Neural progenitor cell (in vitro differentiated cells): ENCODE measurements at places on chromosomes 6 and 20.

DNA sequence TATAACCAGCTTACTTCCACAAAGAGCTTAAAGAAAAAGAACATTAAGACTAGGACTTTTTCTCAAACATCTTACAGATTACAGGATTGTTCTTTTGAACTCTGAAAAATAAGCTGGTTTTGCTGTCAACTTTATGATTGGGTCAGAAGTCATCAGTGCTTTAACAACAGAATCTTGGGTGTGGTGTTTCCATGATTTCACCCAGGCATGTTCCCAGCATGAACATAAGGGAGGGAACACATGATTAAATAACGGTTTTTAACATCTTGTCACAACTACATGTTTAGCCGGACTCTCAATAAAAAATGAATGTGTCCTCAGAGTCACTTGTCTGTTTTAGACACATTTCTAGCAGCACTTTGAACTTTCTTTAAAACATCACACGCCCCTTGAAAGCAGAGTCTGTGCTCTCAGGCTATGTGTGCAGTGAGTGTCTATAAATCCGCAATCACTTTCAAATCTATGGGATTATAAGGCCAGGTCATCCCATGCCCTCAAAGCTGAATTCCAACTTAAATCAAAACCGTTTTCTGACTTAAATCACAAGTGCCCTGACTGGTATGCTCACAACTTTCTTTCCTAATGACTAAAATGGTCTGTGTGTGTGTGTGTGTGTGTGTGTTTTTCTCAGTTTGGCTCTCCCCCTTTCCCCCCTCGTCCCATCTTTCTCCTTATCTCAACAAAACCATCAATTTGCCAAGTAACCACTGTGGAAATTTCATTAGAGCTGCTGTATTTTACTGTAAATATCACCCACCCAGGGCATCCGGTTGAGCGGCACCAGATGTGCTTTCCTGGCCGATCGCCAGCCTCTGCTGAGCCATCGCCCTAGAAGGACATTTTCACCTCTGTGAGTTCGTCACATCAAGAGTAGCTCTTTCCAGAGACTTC lies 216.8 kb upstream of the DTNBP1 start:
- no peak for DNase-seq

- DNase-seq: no peak
Observed at GRCh38 chr6:29989211-29989610, 46.9 kb downstream of the HLA-A start.

GRCh38 chr20:58372806-58373205 lies 16.2 kb upstream of the VAPB start:
- DNase-seq: peak; percentile 76

DNA sequence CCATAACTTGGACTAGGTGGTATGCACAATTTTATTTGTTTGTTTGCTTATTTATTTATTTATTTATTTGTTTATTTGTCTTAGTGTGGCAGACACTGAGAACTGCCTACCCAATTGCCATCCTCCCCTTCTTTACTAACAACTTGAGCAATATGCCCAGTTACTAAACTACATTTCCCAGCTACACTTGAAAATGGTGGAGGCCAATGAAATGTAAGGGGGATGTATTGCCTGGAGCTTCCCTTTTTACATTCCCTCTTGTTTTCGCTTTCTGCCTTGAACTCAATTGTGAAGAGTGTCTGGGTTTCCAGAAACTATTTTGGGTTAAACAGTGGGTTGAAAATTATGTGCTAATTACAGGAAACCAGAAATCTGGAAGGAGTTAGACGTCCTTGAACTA lies 152.7 kb upstream of the FKBP1C start:
- no peak for DNase-seq

GRCh38 chr6:37025621-37026466 lies 20.4 kb downstream of the FGD2 start:
- DNase-seq: no peak

DNA sequence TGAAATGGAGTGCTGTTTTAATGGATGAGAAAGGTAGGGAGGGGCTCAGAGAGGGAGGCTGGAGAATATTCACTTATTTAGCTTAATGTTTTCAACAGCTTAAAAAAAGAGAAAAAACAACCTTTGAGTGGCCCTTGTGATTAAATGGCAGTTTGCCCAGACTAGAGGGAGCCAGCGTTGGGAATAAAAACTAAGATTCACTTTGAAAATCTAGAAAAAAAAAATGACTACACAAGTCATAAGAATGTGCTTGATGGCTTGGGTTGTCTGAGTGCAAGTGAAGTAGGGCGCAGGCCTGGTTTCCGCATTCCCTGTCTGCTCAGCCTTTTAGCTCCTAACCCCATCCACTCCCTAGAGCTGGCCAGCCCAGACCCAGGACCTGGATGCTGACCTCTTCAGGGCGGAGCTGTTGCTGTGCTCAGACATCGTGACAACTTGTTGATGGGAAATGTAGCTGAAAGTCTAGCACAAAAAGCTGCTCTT lies 28.9 kb downstream of the UTRN start:
- DNase-seq: no peak

DNA sequence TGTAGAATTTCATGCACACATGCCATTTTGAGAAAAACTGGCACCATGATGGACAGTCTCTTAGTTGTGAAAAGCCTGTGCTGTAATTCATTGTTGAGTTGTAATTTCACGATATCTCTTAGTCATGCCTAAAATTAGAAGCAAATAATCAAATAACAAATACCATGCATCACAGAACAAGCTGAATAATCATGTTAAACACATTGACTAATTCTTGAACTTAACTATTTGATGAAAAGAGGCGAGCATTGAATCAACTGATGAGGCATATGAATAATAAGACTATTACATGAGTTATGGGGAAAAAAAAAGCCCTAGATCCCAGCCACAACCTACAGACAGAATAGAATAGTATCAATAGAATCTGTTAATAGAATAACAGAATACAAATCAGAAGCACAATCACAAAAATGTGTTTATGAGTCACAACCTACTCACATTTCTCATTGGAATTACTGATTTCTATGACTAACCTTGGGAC lies 14.2 kb upstream of the RNF217 start:
- no peak for DNase-seq

GRCh38 chr20:259981-260380 lies 2.5 kb downstream of the DEFB132 start:
- no peak for DNase-seq

DNA sequence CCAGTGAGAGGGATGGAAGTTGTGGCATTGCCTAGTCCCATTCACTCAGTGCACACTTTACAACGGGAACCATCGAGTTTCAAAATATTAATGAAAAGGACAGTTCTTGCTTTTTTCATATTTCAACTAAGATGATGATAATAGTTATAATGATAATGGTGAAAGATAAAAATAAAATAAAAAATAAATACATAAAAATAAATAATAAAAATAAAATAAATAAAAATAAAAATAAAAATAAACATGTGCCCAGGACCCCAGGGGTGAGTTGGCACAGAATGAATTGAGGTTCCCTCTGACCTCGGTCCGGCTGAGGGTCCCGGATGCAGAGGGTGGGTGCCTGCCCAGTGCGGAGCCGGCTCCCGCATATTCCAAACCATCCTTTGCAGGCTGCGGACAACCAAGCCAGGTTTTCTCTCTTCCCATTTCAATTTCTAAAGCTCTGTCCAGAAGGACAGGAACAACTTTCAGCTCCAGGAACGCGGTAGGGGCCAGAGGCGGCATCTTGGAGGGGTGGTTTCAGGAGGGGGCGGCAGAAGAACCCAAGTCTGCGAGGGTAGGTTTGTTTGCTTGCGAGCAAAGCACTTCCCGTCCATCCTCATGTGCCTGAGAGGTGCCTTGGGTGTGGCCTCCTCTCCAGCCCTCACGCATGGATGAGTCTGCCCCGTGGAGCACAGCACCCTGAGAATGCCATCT lies 236.8 kb downstream of the DLL1 start:
- DNase-seq: no peak

- DNase-seq: peak; percentile 69
Observed at GRCh38 chr20:43681468-43681942, 14.6 kb downstream of the MYBL2 start.

GRCh38 chr20:12318043-12318442 lies 400.4 kb downstream of the BTBD3 start:
- peak; percentile 22 for DNase-seq

DNA sequence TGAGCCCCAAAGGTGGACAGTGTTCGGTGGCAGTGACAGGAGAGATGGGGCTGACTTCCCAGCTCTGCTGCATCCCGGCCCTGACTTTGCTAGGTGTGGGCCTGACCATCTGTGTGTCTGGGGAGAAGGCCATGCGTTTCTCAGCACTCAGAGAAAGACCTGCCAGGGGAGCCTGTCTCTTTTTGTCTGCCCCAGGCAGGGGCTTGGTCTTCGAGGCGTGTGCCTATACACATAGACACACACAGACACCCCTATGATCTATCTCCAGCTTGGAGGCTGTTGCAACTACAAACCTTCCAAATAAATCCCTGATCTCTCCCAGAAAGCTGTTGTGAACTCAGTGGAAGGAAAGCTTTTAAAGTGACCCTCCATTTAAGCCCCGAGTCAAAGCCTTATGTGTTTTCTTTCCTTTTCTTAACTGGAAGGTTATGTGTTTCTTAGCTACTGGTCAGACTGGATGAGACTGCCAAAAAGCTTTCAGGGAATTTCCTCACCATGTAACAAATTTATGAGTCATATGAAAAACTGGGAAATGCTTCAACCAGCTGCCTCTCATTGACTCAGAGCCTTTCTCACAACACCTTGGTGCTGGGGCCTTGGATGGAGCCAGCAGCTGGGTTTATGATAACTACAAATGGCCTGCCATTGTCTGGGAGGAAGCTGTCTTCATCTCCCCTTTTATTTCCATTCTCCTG lies 102.6 kb downstream of the CDC5L start:
- no peak for DNase-seq

GRCh38 chr6:142902636-142903053 lies 42.3 kb downstream of the HIVEP2 start:
- no peak for DNase-seq

DNA sequence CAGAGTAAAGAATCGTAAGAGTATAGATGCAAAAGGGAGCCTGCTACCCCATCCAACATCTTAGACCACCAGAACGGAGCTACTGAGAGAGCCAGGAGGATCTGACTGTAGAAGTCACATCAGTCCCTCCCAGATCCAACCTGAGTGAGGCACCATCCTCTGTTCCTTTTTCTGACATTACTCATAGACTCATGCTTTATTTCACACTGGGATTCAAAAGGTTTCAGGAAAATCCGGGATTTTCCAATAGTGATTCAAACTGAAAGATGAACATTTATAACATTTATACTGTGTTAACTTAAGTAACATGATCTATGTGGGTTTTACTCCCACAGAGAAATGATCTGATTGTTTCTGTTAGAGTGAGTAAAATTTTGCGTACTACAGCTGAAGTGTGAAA lies 868.6 kb upstream of the GJE1 start:
- no peak for DNase-seq

DNA sequence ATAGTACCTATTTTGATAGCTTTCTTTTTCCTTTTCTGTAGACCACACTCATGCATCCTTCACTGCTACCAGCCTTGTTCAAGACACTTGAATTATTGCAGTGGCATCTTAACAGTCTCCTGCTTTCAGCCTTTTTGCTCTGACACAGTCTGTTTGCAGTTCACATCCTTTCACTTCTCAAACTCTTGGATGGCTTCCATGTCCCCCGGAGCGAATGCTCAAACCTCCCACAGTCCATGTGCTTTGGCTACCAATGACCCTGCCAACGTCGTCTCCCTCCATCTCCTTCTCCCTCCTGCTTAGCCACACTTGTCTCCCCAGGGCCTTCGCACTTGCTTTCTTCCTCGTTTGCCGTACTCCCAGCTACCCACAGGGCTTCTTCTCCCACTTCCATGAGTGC lies 270.0 kb upstream of the ZFP64 start:
- DNase-seq: no peak

DNA sequence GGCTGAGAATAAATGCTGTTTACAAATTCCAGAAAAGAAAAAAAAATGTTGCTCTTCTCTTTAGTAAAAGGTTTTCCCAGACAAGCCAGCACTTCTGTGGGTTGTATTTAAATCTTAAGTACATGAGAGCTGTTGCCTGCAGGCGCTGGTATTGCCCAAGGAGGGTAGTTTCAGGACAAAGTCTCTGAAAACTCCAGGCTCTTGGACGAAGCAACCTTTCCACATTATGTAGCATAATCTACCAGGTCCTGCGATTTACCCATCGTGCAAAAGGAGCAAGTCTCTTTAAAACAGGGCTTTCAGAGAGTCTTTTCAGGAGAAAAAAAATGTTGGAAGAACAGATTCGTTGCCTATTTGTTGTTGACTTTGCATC lies 65.6 kb downstream of the PLG start:
- no peak for DNase-seq

DNA sequence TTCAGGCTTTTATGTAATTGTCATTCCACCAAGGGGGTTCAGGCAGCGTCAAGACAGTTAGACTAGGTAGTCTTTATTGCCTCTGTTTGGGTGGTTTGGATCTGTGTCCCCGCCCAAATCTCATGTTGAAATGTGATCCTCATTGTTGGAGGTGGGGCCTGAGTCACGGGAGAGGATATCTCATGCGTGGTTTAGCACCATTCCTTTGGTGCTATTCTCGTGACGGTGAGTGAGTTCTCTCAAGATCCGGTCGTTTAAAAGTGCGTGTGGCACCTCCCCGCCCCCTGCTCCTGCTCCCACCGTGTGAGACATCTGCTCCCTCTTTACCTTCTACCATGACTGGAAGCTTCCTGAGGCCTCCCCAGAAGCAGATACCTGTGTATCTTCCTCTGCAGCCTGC lies 51.3 kb upstream of the FOXC1 start:
- no peak for DNase-seq
